ENCODE measurements at places on chromosomes 12 and 14.

- DNase-seq: no peak
Observed at GRCh38 chr14:72828604-72829003, 65.3 kb downstream of the DPF3 start.

- no peak for DNase-seq
Observed at GRCh38 chr12:42790761-42791151, 201.2 kb upstream of the PRICKLE1 start.

- DNase-seq: no peak
Observed at GRCh38 chr14:104284636-104285507, 146.5 kb downstream of the KIF26A start.

GRCh38 chr12:53200107-53200457 is 7.0 kb downstream of the ITGB7 start:
- no peak for DNase-seq

- DNase-seq: no peak
Observed at GRCh38 chr12:131057211-131057721, 103.6 kb downstream of the ADGRD1 start.

DNA sequence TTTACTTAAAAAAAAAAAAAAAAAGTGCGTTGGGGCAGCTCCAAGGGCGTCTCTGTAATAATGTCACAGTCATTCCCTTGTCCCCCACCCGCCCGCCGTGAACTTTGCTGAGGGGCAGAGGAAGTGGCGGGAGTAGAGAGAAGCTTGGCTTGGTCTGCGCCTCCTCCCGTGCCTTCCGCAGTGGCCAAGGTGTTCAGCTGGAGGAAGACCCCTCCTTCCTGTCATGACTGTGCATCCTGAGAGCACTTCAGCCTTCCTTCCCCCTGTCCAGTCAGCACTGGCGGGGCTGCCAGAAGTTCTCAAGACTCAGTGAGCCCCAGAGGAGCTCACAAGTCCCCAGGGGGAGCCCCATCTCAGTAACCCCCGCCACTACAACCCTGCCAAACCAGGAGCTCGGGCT is 32.2 kb downstream of the AACS start:
- no peak for DNase-seq

DNA sequence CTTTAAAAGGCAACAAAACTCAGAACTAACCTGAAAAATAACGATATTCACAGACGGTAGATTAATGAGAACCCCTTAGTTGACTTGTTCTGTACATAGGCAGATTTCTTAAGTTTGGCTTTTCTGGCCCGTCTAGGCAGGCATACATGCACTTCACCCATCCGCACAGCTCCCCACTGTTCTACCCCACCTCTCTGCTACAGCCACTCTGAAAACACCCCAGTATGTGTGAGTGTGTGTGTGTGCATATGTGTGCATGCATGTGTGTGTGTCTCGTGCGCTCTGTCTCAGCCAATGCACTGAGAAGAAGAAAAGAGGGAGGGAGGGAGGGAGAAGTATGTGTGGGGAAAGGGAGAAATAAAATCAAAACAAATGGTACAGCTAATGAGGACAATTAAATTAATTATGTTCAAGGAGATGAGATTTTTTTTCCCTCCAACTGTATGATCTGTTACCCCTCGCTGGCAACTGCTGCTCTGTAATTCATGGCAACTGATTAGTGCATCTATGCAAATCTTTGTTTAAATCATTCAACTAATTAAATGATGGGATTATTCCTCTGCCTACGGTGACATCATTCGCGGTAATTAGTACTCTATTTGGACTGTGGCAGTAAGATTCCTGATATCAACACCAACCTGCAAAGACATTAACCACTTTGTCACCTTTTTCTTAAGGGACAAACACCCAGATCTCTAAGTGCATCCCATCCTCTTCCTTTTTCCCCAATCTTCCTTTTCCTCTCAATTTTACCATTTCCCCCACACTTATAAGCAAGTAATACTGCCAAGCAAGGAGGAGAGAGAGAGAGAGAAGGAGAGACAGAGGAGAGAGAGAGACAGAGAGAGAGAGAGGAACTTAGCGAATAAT is 2.2 kb upstream of the LMO3 start:
- no peak for DNase-seq

All from right kidney (tissue), 9 donors.